ENCODE measurements at places on chromosomes 12 and 14.

DNA sequence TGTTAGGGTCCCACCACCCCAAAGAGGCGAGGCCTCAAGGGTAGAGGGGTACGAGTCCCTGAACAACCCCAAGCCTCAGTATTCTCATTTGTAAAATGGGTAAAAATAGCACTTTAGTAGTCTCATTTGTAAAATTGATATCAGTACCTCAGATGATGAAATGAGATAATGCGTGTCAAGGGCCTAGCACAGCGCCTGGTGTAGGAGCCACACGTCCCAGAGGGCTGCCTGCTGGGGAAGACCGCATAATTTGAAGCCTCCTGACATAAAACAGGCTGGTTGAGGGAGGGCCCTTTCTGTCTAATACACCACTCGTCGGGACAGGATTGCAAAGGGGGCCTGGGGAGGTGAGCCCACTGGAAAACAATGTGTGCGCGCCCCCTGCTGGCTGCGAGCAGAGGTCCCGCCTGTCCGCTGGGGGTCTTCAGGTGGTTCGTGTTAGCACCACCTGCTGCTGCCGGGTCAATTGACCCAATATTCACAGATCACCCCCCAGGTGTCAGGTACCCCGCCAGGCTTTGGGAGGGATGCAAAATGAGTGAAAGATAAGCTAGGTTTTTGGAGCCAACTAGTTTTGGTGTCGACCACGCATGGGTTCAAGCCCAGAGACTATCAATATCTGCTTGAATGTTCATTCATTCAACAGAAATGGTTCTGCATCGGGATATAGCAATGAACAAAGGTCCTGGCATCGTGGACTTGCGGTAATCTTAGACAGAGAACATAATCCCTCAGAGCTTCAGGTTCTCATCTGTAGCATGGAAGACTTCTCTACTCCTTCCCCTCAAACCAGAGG lies 24.7 kb upstream of the IRF2BPL start:
- no peak for DNase-seq

DNA sequence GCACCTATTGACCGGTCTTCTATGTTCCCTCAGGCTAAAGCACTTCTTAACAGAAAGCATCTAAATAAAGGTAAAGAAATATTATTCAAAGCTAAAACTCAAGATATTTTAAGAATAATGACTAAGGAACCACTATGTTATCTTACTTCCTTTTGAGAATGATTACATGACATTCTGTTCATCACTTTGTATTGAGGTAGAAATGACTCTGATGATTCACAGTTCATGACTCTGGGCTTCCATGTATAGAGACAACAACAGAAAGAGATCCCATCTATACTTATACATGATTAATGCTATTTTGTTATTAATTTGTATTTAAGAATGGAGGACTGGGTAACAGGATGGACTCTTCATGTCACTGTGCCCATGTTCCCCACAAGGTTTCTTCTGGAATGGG lies 218.3 kb upstream of the OR4E1 start:
- DNase-seq = no peak

GRCh38 chr14:101932673-101933072 lies 31.7 kb upstream of the DYNC1H1 start:
- no peak for DNase-seq

DNA sequence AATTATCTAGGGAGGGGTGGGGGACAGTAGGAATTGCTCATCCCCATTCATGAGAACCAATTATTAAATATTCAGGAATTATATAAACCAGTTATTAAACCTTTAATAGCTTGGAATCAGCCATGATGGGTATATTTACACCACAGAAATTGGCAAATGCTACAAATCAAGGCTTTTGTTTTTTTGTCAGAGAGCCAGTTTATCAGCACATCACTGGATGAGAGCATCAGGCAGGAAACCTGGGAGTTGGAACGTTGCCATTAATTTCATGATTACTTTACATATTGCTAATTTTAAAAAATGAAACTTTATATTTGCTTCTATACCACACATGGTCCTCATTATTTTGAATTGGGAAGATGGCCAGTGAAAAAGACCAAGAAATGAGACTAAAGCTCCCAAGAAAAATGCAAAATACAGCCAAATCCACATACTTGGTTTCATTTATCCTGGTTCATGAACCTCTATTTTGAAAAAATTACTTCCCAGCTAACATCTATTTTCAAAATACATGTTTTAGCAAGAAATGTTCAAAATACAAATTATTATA lies 48.4 kb downstream of the ATL1 start:
- peak; percentile 40 for DNase-seq

DNA sequence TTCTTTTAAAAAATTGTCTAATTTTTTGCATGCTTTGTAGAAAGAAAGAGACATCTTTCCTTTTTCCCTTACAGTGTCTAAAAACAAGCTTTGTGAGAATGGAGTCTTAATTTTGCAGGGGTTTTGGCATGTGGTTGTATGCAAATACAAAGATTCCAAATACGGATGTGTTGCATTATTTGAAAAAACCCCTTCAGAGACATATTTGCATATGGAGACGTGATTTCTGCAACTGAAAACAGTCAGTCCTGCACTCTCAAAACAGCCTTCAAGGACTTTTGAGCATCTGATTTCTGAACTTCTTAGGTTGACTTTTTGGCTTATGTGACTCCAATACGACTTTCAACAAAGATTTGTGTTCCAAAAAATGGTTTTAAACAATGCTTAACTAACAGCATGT lies 7.8 kb downstream of the IRAK3 start:
- no peak for DNase-seq

- DNase-seq = no peak
Measured at GRCh38 chr14:73589116-73589515, 2.6 kb upstream of the ACOT4 start.
